ENCODE measurements at places on chromosomes 16 and 17.

DNA sequence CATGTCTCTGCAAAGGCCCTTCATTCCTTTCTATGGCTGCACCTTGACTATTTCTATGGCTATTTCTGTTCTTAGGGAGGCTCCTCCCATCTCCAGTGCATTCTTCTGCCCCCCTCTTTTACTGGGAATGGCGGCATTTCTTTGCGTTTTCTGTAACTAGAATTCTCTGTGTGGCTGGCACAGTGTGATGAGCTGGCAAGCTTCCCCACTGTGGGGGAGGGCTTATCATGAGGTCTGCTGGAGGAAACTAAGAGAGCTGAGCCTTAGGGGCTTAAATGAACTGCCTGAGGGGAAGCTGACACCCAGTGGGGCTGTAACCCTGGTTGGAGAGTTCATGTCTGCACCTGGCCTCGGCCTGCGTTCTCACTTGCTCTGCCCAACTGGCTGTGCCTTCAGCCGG is 1.5 kb upstream of the CARD14 start:
- DNase-seq: no peak

- no peak for DNase-seq
Measured at GRCh38 chr17:82087961-82088837, 9.8 kb downstream of the FASN start.

GRCh38 chr16:28089992-28090365 is 26.5 kb upstream of the GSG1L start:
- no peak for DNase-seq

DNA sequence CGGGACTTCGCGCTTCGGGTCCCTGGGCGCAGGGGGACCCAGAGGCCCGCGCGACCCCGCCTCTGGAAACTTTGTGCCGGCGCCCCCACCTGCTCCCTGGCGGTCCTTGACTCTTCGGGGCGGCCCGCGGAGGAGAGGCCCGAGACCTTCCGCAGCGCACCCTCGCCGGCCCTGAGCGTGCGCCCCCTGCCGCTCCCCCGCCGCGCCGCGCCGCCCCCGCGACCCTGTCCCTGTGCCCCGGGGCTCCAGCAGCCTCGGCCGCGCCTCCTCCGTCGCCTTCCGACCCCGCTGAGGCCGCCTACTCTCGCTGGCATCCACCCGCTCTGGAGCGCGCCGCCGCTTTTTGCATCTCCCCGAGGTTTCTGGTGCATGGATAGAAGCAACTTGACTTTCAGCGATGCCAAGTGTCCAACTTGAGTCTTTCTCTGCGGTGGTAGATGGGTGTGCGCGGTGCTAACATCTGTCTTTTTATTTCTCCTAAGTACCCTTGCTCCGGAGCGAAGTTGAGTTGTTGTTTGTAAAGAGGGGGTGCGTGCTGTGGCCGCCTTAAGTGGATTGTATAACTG is 414 bp downstream of the DUSP14 start:
- peak; percentile 51 for DNase-seq

GRCh38 chr16:3012828-3013420 is at the start of gene CLDN9:
TSS of gene CLDN9 (plus strand) at chr16:3012923. CDS start at chr16:3013363, 440 bp downstream.
- DNase-seq: no peak
